ENCODE measurements at places on chromosomes 12 and 14.

DNA sequence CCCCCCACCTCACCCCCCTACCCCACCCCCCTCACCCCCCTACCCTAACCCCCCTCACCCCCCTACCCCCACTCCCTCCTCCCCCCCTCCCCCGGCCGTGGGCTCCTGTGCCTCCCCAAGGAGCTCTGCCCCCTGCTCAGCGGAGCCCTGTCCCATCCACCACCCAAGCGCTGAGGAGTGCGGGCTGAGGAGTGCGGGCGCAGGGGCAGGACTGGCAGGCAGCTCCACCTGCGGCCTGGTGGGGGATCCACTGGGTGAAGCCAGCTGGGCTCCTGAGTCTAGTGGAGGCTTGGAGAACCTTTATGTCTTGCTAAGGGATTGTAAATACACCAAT, 2.3 kb upstream of the JPH4 start:
- no peak for DNase-seq

GRCh38 chr14:22213120-22213519, 375.9 kb downstream of the DAD1 start:
- DNase-seq = no peak

- DNase-seq = no peak
These were observed 875 bp downstream of the IRAK3 start for GRCh38 chr12:66189889-66190288.

- DNase-seq = no peak
These were observed 55.6 kb downstream of the NIN start for GRCh38 chr14:50775357-50775756.

DNA sequence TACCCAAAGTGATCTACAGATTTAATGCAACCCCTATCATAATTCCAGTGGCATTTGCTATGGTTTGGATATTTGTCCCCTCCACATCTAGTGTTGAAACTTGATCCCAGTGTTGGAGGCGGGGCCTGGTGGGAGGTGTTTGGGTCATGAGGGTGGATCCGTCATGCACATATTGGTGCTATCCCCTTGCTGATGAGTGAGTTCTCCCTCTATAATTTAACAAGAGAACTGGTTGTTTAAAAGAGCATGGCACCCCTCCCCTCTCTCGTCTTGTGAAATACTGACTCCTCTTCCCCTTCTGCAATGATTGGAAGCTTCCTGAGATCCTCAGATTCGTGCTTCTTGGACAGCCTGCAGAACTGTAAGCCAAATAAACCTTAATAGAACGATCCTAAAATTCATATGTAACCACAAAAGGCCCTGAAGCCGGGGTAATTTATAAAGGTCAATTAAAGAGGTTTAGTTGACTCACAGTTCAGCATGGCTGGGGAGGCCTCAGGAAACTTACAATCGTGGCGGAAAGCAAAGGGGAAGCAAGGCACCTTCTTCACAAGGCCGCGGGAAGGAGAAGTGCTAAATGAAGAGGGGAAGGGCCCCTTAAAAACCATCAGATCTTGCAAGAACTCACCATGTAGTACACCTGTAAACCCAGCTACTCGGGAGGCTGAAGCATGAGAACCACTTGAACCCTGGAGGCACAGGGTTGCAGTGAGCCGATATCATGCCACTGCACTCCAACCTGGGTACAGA, 41.2 kb downstream of the SLC39A9 start:
- no peak for DNase-seq

DNA sequence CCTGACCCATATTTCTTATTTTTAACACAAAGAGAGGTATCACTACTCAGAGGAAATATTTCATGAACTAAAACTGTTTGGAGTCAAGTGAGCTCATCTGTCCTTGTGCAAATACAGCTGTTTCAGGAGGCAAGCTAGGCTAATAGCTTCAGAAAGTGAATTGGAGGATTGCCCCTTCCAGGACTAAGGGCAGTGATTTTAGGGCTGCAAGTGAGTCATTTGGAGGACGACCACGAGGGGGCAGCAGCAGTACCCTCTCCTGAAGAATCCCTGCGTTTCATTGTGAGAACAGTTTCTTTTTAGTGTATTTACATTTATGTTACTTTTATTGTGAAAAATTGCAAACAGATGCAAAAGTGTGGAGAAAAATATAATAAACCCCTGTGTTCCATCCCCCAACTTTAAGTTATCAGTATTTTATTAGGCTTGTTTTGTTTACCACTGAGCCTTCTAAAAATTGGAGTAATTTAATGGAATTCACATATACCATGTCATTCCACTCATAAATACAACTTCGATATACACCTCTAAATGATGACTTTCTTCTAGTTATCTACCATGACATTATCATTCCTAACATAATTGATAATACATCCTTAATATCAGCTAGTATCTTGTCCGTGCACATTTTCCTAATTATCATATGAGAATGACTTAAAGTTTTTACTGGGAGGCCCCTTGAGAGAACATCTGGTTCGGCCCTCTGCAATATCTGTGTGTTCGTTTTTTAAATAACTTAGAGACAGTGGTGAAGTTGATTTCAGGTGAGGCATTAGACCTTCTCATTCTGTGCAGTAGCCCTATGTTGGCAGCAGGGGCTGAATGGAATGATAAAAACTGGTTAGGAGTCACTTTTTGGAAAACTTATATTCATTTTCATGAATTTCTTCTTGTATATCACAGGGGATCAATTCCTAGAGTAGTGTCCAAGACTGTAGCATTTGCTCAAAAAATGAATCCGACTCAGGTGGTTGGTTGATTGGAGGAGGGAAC, 13.7 kb downstream of the FOXJ2 start:
- DNase-seq = peak; percentile 60

DNA sequence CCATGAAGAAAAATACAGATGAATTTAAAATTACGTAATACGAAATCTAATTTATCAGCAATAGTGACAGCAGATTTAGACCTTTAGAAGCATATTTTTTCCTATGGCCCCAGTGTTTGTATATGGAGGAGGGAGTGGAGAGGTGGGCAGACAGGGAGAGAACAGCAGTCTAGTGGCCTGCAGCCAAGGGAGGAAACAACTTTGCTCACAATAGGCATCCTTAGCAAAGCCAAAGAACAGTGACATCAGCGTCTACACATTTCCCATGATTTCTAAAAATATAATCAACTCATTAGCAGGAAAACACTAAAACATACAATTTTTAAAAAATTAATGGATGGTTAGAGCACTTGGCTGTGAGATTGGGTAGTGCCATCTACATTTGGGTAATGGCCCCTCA, 622.6 kb upstream of the ATP2B1 start:
- DNase-seq = no peak

DNA sequence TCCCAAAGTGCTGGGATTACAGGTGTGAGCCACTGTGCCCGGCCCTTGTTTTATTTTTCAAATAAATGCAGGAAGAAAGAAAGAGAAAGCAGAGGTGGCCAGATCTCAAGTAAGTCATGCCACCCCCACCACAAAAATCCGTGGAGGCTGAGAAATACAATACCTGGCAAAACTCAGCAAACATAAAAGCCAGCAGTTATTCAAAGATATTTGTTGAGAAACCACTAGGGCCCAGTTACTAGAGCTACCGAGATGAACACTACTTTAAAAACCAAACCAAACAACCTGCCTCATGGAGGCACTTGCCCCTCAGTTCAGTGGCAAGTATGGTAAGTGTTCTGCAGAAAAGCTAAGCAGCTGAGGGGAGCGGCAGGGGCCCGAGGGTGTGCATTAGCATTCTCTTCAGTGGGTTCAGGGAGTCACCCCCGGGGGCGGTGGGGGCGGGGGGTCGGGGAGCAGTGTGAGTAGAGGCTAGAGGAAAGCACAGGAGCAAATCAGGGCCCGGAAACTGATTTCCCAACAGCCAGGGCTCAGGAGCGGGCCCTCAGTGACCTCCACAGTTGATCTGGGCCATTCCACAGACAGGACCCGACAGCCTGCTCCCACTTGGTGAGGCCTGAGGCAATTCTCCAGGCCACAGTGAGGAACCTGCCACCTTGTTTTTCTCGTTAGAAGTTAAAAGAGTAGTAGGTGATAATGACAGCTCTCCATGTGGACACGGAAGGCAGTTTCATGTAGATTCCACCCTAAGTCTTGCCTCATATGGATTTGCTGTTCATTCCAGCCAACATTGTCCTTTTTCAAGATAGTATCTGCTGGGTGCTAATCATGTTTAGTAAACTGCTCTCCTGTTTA, 8.6 kb downstream of the EVL start:
- DNase-seq = no peak

- no peak for DNase-seq
These were observed 677 bp upstream of the AP4S1 start for GRCh38 chr14:31024577-31025366.

DNA sequence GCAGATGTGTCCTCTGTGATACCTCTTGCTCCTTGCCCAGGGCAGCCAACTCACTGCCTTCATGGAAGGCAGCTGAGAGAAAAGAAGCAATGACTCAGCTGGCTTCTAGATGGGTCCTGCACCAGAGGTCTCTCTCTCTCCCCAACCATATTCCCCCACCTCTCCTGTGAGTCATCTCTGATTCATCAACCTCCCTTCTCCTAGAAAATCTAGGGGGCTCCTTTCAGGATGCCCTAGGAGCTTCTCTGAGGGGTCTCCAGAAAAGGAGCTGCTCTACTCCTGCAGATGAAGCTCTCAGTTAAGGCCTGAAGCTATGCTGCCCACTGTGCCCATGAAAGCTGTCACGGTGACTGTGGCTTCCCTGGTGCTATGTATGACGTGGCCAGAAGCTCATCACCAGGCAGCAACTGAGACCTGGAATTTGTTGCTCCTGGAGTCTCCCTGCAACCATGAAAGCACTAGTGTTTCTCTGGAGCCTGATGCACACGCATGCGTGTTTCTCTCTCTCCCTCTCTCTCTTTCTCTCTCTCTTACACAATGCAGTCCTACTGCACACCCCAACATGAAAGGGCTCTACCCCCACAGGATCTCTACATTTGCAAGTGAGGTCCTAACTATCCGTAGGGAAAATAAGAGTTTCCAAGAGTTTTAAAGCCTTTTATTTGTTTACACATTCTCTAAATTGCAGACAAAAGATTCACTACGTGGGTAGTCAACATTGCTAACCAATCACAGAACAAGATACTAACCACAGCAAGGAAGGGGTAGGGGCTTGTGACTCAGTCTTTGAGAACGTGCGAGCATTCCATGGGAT, 285.3 kb downstream of the DPF3 start:
- no peak for DNase-seq
